ENCODE measurements at places on chromosomes 4 and X. TPM values are rescaled to one million over a fixed set of nuclear protein-coding genes. Genes with fewer than 3 reads are reported as not detected.

- H3K4me1 ChIP-seq = no peaks in the 10 kb centered on the region
- no peak overlapping the region for H3K4me3 ChIP-seq
- no peaks in the 10 kb centered on the region for H3K36me3 ChIP-seq
- no peak for DNase-seq
Observed at GRCh38 chr4:182023469-182023868, 219.7 kb upstream of the TENM3 start.

- no peaks in the 10 kb centered on the region for H3K27me3 ChIP-seq
- no peak overlapping the region for H3K4me3 ChIP-seq
- no peaks in the 10 kb centered on the region for H3K36me3 ChIP-seq
- no peaks in the 10 kb centered on the region for H3K4me1 ChIP-seq
- DNase-seq = no peak
Observed at GRCh38 chr4:156615066-156615531, 356.5 kb downstream of the PDGFC start.

- no peak overlapping the region for H3K4me3 ChIP-seq
- H3K27ac ChIP-seq = no peak overlapping the region
- H3K27me3 ChIP-seq = peaks cover 7% of the 10 kb centered on the region
Observed at GRCh38 chr4:8274765-8275547, 5.4 kb downstream of the HTRA3 start.

GRCh38 chr4:169492436-169493163 lies 119.8 kb downstream of the NEK1 start:
- no peaks in the 10 kb centered on the region for H3K27me3 ChIP-seq
- no peaks in the 10 kb centered on the region for H3K36me3 ChIP-seq
- H3K27ac ChIP-seq = no peak overlapping the region
- no peaks in the 10 kb centered on the region for H3K4me1 ChIP-seq
- peak; percentile 10 for DNase-seq

DNA sequence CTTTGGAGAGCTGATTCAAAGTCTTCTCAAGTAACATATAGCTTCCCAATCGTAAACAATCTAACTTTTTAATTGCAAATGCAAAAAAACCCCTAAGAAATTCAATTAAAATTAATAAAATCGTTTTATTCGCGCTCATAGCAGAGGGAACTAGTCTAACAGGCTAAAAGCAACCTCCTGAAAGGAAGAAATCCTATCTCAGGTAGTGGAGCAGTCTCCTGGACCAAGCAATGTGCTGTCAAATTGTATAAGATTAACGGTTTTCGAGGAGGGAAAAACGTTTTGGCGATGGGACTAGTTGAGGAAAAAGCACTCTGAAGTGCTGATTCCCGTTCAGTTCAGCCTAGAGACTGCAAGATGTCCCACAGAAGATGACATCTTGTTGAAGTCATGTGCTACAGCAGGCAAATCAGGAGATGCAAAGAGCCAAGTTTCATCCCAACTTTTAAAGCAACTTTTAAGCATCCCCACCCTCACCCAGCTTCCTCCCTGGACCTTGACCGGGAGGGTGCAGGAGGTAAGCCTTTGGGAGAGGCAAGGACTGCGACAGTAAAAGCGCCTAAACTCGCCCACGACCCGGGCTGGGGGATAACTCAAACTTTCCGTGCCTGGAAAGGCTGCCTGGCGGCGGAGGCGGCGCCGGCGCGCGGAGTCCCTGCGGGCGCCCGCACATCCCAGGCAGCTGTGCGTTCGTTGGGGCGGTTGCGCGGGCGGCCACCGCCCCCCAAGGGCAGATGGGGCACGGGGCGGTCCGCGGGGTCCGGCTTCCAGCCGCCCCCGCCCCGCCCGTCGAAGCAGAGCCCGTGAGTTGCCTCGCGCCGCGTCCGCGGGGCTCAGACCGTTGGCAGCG lies 784 bp downstream of the MAP7D3 start:
- H3K36me3 ChIP-seq = no peaks in the 10 kb centered on the region
- no peaks in the 10 kb centered on the region for H3K4me1 ChIP-seq
- DNase-seq = peak; percentile 49
- no peaks in the 10 kb centered on the region for H3K27me3 ChIP-seq
- 0 out of 2 replicates have a peak overlapping the region, but pooled peaks have one; percentile 63 for H3K27ac ChIP-seq

The CNKSR2 gene
- 19.8 TPM for total RNA-seq
